CD4-positive, alpha-beta T cell (primary cell): ENCODE measurements at places on chromosomes 11 and 22.

- no peak for DNase-seq
Measured at GRCh38 chr11:74009675-74010305, 905 bp upstream of the UCP3 start.

DNA sequence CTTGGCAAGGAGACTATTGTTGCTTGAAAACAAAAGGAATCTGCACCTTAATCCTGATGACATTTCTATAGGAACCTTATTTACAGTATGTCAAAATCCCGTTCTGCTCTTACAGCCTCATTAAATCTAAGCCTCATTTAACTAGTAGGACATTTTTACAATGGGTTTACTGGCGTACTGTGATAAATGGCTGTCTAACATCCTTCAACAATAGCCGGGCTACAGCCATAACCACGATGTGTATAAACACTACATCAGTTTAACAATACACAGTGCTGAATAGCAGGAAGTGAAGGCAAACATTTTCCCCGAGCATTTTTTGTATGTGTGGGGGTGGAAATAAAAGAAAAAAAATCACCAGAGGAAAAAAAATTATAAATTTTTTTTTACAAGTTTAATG lies 131.2 kb downstream of the ARL14EP start:
- no peak for DNase-seq

DNA sequence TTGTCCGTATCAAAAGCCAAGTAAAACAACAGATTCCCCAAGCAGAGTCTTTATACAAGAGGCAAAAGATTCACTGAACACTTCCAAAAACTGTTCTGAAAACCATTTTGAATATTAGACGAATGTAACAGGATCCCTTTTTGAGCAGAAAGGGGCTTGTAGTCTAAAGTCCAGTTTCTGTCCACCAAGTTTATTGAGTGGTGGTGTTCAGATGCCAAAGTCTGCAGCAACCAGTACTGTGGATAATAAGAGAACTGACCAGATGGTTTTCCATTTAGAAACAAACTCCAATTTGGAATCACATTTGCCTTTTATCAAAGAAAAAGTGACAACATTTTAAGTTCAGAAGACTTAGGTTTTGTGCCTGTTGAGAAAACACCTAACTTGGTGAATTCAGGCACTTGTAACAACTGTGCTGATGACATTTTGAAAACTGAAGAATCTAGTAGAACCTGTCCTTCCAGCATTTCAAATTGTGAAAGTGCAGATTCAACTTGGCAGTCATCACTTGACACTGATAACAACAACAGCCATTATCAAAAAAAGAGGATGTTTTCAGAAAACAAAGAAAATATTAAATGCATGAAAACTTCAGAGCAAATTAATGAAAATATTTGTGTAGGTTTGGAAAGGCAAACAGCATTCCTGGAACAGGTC lies 217.1 kb downstream of the CSNK2A3 start:
- DNase-seq = no peak

DNA sequence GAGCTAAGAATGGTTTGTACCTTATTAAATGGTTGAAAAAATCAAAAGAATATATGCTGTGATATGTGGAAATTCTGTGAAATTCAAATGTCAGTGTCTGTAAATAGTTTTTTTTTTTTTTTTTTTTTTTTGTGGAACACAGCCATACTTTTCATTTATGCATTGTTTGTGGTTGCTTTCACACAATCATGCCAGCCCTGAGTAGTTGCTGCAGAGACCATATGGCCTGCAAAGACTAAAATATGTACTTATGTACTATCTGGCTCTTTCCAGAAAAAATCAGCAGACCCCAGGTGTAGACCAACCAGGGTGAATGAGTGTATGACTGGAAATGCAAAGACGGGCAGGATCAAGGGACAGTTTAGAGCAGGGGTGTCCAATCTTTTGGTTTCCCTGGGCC lies 98.3 kb downstream of the PTPRJ start:
- no peak for DNase-seq

DNA sequence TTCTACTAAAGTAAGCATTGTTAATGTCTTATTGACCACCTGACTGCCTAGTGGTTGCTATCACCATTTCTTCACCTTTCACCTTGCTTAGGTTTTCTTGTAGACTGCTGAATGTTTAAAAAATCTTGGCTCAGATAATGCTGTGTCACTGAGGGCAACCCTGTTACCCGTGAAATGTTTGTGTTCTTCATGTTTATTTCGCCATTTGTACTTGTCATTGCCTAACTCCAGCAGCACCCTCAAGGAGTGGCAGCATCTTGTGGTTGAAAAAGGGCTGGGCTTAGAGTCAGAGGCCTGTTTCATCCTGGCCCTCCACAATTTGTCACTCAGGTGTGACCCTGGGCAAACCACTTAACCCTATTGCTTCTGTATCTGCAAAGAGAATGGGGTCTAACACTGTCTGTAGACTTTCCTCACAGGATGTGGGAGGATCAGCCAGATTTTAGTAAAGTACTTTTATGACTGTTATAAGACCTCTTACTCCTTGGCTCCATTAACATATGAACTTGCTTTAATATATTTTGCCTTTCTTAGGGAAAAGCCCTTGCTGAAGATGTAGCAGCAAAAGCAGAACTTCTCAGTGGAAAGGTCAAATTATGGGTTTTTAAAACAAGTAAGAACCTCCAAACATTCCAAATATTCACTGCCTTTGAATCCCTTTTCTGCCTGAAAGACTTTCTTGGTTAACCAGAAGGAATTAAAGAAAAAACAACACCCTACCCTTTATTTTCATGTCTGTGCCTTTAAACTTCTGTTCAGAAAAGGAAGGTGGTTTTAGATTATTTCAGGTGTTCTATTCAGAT lies 154.5 kb upstream of the C11orf87 start:
- DNase-seq = no peak

DNA sequence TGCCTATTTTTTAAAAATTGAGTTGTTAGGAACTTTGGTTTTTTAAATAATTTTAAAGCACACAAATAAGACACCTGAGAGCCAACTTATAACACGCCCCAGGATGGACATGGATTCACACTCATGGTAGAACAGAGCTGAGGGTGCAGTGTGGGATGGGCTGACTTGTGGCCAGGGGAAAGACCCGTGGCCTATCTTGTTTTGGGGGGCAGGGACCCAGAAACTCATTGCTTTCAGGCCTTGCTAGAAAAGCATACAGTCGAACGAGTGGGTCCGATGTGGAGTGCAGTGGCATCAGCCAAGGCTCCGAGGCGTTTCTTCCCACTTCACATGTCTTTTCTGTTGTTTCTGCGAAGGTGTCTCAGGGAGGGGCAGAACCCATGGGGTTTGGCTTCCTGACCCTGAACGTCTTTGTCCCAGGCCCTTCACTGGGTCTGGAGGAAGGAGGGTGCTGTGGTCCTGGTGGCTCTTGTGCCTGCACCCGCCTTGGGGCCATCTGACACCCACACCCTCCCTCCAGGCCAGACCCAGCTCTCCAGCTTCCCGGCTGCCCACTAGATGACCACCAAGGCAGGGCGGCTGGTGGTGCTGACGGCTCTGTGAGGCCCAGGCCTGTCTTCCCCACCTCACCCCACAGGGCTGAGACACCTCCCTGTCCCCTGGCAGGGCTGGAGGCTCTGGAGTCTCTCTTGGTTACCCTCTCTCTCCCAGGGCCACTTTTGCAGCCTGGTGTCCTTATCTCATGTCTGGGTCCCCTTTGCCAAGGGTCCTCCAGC lies 120.8 kb downstream of the KCNQ1 start:
- DNase-seq = no peak

- DNase-seq = no peak
Measured at GRCh38 chr11:68889948-68890446, 13.6 kb downstream of the MRPL21 start.

DNA sequence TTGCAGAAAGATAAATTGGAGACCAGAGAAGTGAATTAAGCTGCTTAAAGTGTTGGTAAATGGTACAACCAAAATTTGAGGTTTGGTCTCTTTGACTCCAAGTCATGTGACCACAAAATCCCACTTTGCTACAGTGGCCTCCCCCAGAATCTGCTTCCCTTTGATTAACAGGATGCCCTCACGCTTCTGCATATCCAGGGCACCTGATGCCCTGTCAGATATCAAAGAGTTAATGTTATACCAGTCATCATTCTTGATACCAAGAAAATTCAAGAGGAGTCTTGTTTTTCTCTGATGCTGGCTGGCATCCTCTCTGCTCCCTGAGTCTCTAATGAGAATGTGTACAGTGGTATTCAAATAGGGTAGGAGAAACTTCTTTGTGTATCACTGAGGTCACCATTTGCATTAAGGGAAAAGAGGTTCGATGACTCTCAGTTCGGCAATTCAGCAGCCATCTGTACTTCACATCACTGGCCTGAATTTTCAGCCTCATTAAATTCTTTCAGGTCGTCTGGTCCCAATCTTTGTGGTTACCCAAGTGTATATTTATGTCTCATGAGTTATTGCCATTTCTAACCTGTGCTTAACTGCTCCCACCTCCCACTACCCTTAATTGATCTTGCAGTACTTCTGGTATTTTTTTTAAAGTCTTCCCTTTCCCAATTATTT lies 73.9 kb downstream of the BDNF start:
- DNase-seq = no peak

DNA sequence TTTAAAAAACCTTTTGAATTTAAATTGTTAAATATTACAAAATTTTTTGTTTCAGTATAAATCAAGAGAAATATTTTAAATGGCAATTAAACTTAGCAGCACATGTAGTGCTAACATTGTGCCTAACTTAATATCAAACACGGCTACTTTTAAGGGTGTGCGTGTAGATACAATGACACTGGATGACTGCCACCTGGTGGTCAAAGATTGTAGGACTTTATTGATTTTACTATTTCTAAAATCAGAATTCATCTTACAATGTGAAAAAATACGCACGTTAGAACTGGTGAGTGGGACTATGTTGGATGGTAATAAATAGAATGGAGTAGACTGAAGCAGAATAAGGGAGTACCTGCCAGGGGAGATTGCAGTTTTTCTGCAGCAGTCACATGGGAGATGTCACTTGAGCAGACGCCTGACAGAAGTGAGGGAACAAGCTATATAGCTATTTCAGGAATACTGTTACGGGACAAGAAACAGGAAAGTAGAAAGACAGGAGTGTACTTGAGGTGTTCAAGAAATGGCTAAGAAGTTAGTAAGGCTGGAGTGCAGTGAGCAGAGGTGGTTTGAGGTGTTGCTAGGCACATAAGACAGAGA lies 52.9 kb downstream of the UVRAG start:
- no peak for DNase-seq

- DNase-seq = no peak
Measured at GRCh38 chr11:93589347-93589746, 46.2 kb upstream of the SMCO4 start.

DNA sequence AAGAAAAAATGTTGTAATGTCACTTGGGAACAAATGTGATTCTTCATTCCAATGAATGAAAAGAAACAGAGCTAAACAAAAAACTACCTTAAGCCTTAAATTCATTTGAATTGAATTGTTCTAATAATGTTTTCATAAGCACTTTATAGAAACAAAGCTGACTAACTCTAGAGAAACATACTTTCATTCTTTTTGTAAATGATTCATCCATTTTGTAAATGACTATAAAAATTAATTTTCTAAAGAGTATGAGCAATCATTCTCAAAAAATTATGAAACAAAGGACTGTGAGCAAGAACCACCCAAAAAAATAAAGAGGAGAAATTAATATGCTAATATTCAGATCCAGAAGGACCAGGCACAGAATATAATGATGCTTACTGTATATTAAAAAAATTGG lies 986.5 kb upstream of the CHORDC1 start:
- no peak for DNase-seq

DNA sequence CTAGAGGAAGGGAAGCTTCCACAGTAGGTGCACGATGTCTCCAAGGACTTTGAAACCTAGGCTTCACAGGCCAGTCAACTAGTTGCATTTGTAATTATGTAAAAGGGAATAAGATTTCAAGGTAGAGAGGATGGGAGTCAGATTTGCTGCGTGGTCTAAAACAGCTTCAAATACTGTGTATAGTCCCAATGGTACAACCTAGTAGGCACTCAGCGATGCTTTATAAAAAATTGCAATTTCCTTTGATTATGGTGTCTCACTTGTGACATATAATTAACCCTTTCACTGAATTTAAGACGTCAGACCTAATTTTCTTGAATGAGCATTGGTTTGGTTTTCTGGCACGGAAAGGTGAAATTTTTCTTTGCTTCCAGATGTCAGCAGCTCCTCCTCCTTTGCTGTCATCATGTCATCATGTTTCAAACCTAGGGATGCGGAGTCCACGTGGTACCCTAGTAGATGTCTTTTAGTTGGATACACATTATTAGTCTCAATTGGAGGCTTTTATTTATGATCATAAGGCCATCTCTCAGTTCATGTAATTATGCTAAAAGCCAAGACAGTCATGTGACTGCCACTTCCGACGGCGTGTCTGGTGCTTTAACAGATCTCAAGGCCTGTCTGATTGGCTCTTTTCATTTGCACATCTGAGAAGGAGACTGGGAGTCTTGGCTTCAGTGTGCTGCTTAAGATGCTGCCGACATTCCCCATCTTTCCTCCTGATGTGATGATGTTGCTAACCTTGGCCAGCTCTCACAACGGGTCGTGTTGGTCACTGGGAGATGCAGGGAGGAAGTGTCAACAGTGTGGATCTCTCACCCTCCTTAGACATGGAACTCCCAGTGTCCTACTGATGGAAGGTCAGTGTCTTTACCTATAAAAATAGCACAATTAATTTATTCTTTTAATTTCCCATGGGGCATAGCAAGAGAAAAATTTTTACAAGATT lies 134.0 kb downstream of the HIPK3 start:
- DNase-seq = no peak

DNA sequence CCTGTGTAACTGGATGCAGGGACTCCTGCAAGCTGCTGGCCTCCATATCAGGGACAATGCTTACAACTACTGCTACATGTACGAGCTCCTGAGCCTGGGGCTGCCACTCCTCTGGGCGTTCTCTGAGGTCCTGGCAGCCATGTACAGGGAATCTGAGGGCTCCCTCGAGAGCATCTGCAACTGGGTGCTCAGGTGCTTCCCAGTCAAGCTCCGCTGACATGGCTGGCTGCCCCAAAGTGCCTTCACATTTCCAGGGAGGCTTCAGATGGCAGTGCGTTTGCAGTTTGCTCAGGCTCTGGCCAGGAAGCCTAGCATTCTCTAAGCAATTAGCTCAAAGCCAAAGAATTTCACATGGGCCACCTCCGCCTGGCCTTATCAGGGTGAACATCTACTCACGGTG lies 117.4 kb upstream of the PARVA start:
- no peak for DNase-seq

DNA sequence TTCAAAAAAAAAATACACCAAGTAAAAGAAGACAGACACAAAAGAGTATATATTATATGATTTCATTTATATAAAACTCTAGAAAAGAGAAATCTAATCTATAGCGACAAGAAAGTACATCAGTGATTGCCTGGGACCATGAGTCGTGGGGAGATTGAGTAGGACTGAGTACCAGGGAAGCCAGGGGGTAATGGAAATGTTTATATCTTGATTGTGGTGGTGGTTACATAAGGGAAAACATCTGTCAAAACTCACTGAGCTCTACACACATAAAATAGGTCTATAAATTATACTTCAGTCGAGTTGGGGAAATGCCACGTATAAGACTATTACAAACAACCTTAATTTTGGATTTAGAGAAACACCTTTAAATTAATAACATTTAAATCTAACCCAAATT lies 117.4 kb downstream of the TRIM29 start:
- no peak for DNase-seq

GRCh38 chr11:94776351-94777321 lies 8.5 kb downstream of the AMOTL1 start:
- DNase-seq = no peak
